CD8-positive, alpha-beta T cell (primary cell): ENCODE measurements at places on chromosomes 5 and 9.

GRCh38 chr9:135919318-135919890, 12.1 kb upstream of the CAMSAP1 start:
- DNase-seq, result no peak

DNA sequence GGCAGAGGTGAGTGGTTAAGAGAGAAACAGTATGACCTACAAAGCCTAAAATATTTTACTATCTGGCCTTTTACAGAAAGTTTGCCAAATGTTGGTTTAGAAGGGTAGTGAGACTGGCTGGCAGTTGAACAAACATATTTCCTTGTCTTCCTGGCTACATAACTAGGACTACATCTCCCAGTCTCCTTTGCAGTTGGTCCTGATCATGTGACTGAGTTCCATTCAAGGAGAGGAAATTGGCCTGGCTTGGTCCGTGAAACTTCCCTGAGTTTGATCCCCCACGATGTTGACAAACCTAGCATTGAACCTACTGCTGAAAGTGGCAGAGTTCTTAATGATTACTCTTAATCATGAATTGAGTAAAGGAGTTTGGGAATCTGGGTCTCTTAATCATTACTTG, 280.8 kb downstream of the SLIT3 start:
- no peak for DNase-seq

GRCh38 chr9:74117151-74117550, 380.0 kb upstream of the RORB start:
- no peak for DNase-seq

DNA sequence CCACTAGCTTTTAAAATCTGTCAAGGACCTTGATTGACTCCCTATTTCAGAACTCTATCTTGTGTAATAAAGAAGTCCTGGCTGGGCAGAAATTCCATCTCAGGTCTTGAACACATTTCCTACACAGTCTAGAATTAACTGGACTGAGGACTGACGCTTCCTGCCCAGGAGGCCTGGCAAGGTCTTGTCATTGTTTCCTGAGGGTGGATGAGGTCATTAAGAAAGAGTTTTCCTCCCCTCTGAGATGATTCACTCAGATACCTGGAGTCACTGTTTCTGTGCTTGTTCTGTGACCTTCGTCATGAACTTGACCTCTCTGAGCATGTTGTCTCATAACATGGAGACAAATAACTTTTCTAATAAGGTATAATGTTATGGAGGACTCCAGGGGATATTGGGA, 10.0 kb downstream of the MTAP start:
- no peak for DNase-seq

- DNase-seq, result no peak
Measured at GRCh38 chr9:86778761-86779160, 168.5 kb downstream of the GAS1 start.

DNA sequence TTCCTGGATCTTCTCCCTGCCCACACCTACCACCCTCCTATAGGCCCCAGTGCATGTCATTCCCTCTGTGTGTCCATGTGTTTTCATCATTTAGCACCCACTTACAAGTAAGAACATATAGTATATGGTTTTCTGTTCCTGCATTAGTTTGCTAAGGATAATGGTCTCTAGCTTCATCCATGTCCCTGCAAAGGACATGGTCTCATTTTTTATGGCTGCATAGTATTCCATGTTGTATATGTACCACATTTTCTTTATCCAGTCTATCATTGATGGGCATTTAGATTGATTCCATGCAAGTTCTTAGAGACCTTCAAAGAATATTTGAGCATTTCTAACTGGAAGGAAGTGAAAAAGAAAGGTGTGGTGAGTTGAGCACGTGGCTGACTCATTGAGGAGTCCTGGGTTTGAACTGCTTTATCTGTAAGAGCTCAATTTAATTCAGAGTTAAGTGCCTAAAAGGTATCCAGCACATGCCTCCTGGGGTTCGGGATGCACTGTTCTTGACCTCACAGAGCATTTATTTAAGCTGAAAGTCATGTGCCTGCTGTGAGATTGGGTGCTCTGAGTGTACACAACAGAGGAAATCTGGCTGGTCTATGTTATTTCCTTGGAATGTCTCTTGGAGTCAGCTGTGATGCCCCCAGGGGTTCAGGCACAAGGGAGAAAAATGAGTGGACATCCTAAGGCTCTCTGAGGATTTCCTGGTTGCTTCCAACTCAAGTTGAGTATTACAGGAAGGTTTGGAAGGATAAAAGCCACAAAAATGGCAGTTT, 56.4 kb downstream of the SH3GL2 start:
- no peak for DNase-seq

DNA sequence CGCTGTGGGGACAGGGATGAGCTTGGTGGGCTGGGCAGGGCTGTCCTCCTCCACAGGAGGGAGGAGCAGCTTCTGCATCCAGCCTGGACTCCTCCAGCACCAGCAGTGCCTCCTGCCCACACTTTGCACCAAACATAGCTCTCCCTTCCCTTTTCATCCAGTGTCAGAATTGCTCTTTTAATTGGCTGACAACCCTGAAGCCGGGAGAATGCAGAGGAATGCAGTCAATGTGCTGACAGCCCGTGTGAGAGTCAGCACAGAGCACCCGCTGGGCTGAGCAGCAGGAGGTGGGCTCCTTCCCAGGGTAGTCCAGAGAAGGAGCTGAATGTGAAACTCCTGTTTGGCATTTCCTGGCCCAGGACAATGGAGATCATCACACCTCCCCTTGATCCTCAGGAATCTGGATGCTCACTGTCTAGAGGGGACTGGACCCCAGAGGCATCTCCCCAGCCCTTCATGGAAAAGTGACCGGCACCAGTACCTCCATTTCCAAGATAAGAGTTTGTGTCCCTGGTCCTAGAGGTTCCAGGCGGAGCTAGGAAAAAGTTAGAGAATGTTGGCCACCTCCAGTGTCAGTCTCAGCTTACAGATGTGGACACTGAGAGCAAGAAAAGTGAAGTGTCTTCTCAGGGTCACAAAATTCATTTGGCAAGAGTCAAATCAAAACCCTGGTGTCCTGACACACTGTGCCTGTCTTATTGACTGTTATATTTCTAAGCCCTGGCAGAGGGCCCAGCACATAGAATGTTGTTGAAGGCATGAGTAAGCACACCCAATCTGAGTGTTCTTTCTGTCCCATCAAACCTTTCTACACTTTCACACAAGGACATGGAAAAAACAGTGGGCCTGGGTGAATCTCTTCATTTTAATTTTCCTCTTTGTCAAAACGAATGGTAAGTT, 202.1 kb downstream of the SNX18 start:
- no peak for DNase-seq

DNA sequence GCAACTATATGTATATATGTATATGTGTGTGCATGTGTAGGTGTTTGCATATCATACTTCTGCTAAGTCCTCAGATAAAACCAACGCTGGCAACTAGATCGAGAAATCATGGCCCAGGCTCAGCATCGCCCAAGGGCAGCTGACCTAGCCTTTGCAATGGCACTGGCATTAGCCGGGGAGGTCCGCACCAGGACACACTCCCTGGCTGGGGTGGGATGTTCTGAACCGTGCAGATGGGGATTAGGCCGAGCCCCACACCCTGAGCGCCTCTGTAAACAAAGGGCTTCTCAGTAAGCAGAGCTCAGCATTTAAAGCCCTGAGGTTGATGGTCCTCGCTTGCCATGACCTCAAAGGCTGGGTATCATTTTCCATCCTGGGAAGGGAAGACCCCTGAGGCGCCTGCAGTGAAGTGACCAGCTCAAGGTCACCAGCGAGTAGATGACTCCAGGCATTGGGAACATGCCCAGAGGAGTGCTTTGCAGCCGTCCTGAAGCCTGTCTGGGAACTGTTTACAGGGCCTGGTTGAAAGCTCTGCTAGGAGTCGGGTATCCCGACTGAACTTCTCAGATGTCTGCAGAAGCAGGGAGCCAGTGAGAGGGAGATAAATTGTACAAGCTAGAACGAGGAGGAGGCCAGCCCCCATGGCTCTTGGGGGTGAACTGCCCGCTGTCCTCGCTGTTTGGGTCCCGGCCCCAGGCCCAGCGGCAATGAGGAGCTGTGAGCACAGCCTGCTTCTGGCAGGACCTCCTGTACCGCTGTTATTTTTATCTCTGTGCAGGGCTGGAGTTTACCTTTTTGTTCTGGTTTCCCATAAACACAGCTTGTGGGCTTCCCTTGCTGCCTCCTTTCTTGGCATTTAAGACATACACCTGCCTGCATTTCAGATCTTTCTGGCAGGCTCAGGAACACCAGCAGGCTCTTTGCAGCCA, 18.4 kb downstream of the GADD45G start:
- no peak for DNase-seq

GRCh38 chr5:80656425-80656824, 1.6 kb upstream of the DHFR start:
- DNase-seq, result no peak

GRCh38 chr9:6845880-6846279, 88.1 kb downstream of the KDM4C start:
- no peak for DNase-seq

GRCh38 chr5:109682383-109682782, 7.3 kb upstream of the MAN2A1 start:
- no peak for DNase-seq

DNA sequence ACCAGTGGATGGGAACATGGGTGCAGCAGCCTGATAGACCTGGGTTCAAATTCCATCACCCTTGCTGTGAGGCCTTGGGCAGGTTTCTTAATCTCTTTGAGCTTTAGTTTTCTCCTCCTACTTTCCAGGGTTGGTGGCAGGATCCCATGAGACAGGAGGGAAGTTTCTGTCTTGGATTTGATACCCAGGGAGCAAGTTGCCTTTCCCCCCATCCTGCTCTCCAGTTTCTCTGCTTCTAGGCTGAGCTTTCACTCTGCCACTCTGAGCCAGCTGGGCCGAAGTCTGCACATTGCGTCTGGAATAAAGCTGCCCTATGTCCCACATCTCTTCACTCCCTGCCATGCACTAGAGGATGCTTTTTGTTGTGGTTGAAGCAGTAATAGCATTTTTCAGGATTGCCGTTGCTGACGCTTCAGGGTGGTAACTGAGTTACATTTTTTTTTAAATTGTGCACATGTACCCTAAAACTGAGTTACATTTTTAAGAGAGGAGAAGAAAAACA, 40.5 kb upstream of the ANGPTL2 start:
- no peak for DNase-seq

DNA sequence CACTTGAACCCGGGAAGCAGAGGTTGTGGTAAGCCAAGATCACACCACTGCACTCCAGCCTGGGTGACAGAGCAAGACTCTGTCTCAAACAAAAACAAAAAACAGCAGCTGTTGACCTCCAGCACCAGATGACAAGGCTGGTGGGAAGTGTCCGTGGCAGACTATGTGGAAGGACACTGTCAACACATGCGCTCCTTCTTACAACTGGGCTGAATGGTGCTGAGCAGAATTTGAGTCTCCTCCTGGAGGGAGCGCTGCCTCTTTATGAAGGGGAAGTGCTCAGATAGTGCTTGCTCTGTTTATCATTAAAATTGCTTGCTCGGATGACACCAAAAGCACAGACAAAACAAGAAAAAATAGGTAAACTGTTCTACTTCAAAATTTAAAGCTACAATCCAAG, 9.2 kb upstream of the CFAP157 start:
- no peak for DNase-seq

DNA sequence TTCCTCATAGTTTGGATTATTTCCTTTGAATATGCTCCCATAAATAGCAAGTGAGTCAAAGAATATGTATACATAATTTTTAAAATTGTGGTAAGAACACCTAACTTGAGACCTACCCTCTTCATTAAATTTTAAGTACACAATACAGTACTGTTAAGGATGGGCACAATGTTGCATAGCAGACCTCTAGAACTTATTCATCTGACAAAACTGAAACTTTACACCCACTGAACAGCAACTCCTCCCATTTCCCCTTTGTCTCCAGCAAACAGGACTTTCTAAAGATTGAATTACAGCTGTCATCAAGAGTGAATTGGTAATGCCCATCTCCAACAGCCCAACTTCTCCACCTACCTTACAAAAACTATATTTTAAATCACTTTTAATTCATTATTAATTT, 388.9 kb downstream of the HTR1A start:
- DNase-seq, result no peak

GRCh38 chr9:78249542-78249941, 13.7 kb downstream of the CEP78 start:
- no peak for DNase-seq

GRCh38 chr5:1011226-1011631, 2.6 kb downstream of the NKD2 start:
- DNase-seq, result peak; percentile 62

DNA sequence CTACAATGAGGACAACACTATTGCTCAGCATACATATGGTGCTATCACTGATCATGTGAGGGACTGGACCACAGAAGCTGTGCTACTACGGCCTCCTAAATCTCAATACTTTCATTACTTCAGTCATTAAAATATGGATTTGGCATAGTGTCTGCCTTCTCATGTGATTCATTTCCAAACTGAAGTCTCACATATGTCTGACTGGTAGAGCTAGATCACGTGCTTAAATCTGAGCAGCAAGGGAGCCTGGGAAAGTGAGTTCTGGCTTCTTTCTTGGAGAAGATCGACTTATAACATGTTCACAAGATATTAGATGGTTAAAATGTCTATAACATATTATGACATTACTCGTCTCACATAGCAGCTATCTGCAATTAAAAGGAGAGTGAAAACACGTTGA, 8.3 kb downstream of the KIF4B start:
- DNase-seq, result no peak

DNA sequence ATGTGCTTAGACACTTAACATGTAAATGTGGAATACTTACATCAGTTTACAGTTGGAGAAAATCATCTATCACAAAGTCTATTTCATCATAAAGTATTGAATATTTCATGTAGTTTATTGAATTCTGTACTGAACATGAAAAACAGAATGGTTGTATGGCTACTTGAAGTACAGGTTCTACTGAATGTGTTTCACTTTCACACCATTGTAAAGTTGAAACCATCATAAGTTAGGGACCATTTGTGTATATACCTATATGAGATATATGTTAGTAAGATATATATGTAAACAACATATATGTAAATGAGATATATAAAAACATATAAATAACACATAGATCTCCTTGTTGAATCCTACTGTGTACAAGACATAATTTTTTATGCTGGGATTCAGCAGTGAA, 63.0 kb upstream of the TAF11L2 start:
- DNase-seq, result no peak

- peak; percentile 71 for DNase-seq
Measured at GRCh38 chr5:154221371-154221896, 30.9 kb downstream of the GALNT10 start.

GRCh38 chr5:160641405-160641804, 210.6 kb downstream of the ATP10B start:
- DNase-seq, result no peak

DNA sequence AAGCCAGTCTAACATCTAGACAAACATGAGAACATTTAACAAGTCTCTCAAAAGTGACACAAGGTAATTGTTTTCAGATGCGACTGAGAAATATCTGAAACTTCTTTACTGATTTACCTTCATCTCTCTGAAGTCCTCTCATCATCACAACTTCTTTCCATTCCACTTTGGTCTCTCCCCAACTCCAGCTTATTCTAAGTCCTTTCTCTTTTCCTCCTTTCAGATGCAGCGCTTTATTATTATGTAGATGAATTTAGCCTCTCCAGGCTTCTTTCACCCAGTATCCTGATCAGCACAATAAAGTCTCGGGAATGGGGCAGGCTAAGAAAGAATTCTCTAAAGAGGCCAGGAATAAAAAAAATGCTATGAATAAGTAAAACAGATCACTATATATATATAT, 128.0 kb downstream of the KCTD16 start:
- no peak for DNase-seq
